Activated CD4-positive, alpha-beta T cell treated with anti-CD3 and anti-CD28 coated beads, Interleukin-2, Interleukin-6, amounts not matched to agents 100 ng/mL and 50 ng/mL, durations not matched to agents 16 hours and 8 hours (primary cell): ENCODE measurements at places on chromosomes 7 and 10.

DNA sequence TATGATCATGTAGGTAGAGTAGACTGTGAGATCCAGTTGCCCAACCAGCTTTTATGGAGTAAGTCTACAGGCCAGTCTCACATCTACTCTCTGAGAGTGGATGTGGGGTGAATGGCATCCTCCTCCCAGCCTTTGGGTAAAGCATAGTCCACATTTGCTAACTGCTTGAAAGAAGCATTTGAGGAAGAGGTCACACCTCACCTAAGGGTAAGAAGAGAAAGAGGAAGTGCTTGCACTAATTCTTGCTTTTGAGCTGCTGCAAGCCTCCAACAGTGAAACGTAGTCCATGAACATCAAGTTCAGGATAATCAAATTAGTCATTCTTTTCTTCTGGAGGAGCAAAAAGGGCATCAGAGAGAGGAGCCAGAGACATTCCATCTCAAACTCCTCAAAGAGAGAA is 93.9 kb upstream of the AGR3 start:
- no peak for DNase-seq

GRCh38 chr10:56319386-56319785 is 41.7 kb downstream of the ZWINT start:
- no peak for DNase-seq

- no peak for DNase-seq
Measured at GRCh38 chr7:71645836-71646235, 513.9 kb downstream of the GALNT17 start.

DNA sequence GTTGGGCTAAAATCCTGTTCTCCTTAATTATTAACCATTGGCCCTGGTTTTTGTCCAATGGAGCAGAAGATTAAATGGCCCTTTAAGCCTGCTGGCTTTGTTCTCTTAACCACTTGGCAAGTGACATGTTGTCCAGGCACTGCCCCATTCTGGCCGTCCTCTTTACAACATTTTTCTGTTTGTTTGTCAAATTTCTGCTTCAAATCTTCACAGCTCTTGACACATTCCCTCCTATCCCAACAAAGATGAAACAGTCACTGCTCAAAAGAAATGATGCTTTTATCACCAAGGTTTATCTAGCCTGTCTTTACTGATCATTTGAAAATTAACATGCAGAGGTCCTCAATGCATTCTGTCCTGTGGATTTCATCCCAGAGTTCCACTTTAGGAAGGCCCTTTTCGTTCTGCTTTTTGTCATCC is 700.4 kb downstream of the KCNMA1 start:
- no peak for DNase-seq

GRCh38 chr10:90614631-90615030 is 243.2 kb downstream of the HTR7 start:
- no peak for DNase-seq

DNA sequence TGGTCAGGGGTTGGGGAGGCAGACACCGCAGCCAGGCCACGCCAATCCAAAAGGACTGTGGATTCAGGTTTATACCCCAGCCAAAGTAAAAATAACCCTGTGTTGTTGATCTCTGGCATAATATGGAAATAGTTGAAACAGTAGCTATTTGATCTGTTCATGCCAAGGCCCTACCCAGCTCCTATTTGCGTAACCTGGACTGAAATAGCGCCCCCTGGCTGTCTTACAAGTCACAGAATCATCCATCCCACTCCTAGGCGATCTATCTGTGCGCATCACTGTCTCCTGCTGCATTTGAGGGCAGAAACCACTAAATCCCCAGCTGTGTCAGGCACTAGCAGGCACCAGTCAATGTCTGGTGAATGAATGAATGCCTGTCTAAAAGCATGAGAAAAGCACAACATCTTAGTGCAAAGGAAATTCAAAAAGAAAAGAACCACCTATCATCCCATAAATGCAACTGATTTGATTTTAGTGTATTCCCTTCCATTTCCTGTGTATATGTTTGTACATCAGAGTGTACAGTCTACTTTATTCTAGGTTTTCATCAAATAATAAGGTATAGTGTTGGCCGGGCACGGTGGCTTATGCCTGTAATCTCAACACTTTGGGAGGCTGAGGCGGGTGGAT is 160.0 kb downstream of the SLIT1 start:
- peak; percentile 71 for DNase-seq

GRCh38 chr10:96261132-96261531 is 10.2 kb downstream of the BLNK start:
- DNase-seq, result no peak

- no peak for DNase-seq
Measured at GRCh38 chr7:103981003-103981423, 8.4 kb downstream of the RELN start.

DNA sequence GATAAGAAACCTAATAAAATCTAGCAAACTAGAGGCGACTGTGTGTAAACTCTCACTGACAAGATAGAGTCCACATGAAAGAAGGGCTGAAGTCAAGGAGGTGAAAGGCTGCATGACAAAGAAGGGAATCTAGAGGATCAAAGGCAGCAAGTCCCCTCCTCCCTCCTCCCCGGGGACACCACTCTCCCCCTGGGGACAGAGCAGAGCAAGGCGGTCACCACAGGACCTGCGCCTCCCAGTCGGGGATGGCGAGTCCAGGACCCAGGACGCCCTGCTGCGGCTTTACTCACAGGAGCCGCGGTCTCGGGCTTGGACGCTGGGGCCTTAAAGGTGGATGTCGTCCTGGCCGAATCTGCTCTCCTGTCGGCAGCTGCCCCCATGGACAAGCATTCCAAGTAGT is 22.4 kb downstream of the BRI3 start:
- DNase-seq, result no peak

- DNase-seq, result no peak
Measured at GRCh38 chr10:96310321-96310669, 6.1 kb downstream of the DNTT start.

GRCh38 chr10:87960230-87960629 is 96.8 kb downstream of the PTEN start:
- DNase-seq, result no peak

DNA sequence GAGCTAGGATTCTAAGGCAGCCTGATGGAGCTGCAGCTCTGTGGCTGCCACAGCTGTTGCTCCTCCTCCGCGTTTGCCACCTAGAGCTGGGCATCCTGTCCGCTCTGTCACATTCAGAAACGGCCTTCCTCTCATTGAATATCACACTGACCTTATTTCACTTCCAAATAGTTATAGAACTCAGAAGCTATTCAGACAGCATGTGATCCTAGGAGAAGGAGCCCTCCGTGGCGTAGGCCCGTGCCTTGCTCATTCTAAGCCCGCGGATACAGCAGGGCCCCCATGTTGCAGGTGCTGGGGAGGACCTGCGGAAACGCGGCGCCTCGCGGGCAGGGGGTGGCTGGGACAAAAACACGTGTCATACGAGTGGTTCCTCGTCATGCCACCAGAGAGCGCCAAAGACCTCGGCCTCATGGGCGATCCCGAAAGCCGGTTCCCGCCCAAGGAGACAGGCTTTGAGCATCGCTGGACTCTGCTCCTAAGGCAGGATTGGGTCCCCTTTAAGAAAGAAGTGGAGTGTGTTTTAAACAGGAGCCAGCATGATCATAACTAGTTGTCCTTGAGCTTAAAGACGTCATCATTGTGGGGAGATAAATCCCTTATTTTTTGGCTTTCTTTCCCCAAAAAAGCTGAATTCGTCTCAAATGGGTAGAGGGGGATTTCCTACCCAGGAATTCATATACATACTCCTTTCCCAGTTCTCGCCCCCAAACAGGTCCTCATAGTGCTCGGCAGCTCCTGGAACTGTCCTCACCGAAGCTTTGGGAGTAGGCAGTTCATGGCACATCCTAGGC is 17.9 kb upstream of the FIGNL1 start:
- peak; percentile 89 for DNase-seq

GRCh38 chr10:127906548-127907377 is at the start of gene PTPRE:
TSS of gene PTPRE (plus strand) at chr10:127907103. CDS start at chr10:128040882, 133,779 bp downstream.
- peak; percentile 86 for DNase-seq

DNA sequence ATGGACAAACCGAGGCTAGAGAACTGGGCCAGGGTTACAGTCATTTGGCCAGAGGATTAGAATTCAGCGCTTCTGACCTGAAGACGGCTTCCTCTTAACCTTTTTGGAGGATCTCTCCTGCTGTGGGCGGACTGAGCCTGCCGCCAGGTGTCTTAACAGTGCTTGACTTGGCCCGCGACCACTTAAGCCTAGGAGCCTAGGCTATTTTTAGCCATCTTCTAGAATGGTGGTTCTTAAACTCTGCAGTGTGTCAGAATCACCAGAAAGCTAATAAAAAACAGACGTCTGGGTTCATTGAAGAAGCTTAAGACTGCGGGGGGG is 722 bp downstream of the MDH2 start:
- DNase-seq, result peak; percentile 24

DNA sequence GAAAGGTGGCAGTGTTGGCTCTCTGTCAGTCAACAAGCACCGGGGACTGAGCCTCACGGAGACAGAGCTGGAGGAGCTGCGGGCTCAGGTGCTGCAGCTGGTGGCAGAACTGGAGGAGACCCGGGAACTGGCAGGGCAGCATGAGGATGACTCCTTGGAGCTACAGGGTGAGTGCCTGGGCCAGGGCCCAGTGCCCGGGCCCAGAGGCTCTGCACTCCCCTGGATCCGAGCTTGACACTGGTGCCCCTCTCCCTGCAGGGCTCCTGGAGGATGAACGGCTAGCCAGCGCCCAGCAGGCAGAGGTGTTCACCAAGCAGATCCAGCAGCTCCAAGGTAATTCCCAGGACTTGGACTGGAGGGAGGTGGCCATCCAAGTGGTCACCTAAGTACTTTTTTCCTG is 2.7 kb downstream of the CCDC136 start:
- DNase-seq, result no peak

DNA sequence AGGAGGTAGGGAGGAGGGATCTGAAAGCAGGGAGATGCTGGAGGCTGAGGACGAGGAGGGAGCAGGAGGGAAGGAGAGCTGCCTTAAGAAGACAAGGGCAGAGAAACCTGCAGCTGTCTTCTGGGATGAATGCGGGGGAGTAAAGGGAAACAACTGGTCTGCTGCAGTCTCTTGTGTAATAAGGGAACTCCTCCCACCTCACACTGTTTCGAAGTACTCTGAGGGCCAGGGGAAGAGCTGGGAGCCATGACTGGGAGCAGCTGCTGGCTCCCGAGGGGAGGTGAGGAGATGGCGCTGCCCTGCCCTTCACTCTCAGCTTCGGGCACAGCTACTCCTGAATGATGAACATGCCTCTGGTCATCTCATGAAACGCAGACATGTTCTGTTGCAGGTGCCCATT is 65.1 kb downstream of the CLEC2L start:
- DNase-seq, result no peak

DNA sequence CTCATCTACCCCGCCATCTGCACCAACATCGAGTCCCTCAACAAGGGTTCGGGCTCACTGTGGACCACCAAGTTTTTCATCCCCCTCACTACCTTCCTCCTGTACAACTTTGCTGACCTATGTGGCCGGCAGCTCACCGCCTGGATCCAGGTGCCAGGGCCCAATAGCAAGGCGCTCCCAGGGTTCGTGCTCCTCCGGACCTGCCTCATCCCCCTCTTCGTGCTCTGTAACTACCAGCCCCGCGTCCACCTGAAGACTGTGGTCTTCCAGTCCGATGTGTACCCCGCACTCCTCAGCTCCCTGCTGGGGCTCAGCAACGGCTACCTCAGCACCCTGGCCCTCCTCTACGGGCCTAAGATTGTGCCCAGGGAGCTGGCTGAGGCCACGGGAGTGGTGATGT is 34.6 kb upstream of the CDH23 start:
- DNase-seq, result no peak

DNA sequence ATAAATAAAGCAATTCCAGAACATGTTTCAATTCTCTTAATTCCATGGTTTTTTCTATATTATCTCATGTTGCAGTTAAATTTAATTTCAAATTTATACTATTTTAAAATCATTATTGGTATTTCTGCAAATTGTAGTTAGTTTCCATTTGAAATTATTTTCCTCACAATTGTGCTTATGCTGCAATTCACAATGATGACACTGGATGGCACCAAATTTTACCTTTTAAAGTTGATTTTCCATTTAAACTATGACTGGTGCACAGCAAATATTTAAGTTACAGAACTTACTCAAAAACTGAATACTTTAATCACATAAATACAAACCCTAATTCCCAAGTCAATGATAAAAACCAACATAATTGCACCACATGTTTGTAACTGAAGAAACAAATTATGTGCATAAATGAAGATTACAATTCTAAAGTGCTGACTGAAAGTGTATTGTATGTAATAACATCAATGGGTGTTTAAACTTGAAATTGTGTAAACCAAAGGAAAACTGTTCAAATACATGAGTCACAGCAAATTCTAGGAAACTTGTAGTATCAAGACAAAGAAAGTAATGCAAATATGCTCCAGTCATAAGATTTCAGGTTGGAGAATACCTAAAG is 75.3 kb upstream of the AASS start:
- DNase-seq, result peak; percentile 13

DNA sequence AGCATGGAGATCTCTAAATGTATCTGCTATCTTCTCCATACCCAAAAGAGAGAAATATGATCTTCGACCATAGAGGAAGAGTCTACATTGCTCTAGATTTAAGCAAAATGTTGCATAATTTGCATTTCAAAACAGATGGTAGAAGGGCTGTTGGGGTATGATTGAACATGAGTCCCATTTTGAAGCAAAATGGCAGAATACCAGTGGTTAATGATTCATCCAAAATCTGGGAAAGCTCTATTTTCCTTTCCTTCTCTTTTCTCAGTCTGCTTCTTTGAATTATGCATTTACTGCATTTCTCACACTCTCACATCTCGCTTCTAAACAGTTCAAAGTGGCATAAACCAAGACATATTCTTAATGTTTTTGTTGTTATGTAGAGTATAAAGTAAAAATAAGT is 178.5 kb downstream of the MACC1 start:
- no peak for DNase-seq

- DNase-seq, result no peak
Measured at GRCh38 chr7:38052786-38053185, 125.3 kb upstream of the STARD3NL start.
